Neuronal stem cell (in vitro differentiated cells): ENCODE measurements at places on chromosomes 13 and 19.

GRCh38 chr13:104204177-104204576 is 1138.0 kb upstream of the SLC10A2 start:
- no peak overlapping the region for H3K4me3 ChIP-seq
- no peak overlapping the region for H3K27ac ChIP-seq
- H3K27me3 ChIP-seq: no peaks in the 10 kb centered on the region
- no peaks in the 10 kb centered on the region for H3K4me1 ChIP-seq
- DNase-seq: no peak

DNA sequence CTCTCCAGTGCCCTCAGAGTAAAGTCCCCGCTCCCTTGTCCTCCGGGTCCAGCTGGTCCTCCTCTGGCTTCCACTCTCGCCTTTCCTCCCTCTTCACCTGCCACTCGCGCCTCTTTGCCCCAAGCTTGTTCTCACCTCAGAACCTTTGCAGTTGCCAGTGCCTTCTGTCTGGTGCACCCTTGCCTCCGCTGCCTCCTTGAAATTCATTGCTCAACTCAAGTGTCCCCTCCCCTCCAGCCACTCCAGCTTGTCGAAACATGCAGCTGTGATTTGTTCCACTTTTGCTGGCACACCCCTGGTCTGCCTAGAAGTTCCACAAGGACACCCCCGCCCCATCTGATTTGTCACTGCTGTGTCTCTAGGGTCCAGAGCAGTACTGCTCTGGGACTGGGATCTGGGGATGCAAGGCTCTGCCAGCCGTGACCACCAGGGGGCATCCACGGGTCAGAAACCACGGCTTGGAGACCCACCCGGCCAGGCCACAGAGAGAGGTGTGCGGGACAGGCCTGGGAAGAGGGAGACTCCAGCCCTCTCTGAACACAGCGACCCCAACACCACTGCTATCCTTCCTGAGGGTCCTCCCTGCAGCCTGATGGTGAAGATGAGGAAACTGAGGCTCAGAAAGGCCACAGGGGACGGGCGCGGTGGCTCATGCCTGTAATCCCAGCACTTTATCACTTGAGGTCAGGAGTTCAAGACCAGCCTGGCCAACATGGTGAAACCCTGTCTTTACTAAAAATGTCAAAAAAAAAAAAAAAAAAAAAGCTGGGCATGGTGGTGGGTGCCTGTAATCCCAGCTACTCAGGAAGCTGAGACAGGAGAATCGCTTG is 49.9 kb downstream of the AP1M1 start:
- H3K36me3 ChIP-seq: no peaks in the 10 kb centered on the region
- H3K4me1 ChIP-seq: no peaks in the 10 kb centered on the region
- H3K4me3 ChIP-seq: no peak overlapping the region
- DNase-seq: peak; percentile 82

DNA sequence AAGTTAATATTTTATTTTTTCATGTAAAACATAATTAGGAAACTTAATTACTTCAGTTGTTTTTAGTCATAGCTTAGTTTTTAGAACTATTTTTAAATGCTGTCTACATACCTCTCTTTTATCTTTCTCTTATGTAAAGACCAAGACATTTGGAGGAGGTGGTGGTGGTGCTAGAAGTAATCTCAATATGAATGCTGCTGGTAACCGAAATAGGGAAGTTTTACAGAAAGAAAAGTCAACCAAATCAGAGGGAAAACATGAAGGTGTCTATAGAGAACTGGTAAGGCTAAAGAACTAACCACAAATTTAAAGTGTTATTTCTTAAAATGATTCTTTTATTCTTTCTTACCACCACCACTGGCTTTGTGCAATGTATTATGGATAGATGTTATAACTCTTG is 97.3 kb downstream of the TDRD3 start:
- no peak overlapping the region for H3K4me3 ChIP-seq
- H3K4me1 ChIP-seq: no peaks in the 10 kb centered on the region
- no peak for DNase-seq
- H3K27me3 ChIP-seq: no peaks in the 10 kb centered on the region
- H3K27ac ChIP-seq: no peak overlapping the region
- H3K36me3 ChIP-seq: peaks cover 31% of the 10 kb centered on the region

DNA sequence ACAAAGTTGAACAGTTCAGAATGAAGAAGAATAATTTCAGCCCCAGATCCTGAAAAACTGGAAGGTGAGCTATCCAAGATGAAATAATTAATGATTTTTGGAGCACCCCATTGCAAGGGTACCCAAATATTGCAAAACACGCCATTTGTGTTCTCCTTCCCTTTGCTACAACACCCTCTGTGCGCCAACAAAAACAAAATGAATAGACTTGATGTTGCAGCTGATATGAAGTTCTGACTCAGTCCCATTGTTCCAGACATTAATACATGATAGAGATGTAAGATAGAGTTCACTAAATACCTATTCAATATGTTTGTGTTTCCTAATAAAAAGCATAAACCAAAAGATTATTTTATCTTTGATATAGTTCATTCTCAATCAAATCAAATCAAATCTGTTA is 287.5 kb upstream of the SOX21 start:
- H3K27ac ChIP-seq: no peak overlapping the region
- no peak overlapping the region for H3K4me3 ChIP-seq
- H3K27me3 ChIP-seq: no peaks in the 10 kb centered on the region
- H3K36me3 ChIP-seq: no peaks in the 10 kb centered on the region
- DNase-seq: no peak

DNA sequence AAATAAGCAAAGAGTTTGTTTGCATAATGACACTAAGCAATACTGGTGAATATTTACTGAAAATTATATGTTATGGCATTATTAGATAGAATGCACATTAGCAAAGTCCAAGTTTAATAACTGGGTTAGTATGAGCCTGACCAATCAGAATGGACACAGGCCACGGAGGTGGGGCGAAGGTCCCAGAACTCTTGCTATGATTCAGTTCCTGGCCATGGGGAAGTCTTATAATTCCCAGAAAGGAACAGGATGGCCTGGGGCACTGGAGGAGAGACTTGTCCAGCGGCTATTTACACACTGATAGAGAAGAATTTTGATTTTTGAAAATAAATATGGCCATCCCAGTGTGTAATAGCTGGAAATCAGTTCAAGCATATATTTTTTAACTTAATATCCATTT is 372.0 kb downstream of the EFNB2 start:
- H3K27ac ChIP-seq: no peak overlapping the region
- no peaks in the 10 kb centered on the region for H3K36me3 ChIP-seq
- no peaks in the 10 kb centered on the region for H3K27me3 ChIP-seq
- DNase-seq: no peak
- no peaks in the 10 kb centered on the region for H3K4me1 ChIP-seq

DNA sequence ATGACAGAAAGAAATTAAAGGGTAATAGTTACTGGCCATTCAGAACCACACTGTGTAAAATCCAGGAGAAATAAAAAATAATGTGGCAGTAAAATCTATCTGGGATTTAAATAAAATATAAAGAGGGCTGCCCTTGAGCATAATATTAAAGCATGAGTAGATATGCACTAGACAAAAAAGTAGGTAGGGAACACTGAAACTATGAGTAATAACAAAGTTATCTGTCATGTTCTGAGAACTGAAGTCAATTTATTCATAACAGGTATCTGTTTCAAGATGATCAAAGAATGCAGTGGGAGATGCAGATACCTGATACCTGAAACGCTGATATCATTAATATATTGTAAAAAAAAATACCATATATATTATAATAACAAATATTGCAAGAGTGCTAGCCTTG is 1672.0 kb downstream of the SLITRK5 start:
- no peak overlapping the region for H3K4me3 ChIP-seq
- H3K4me1 ChIP-seq: no peaks in the 10 kb centered on the region
- no peak for DNase-seq
- no peaks in the 10 kb centered on the region for H3K27me3 ChIP-seq
- no peak overlapping the region for H3K27ac ChIP-seq

DNA sequence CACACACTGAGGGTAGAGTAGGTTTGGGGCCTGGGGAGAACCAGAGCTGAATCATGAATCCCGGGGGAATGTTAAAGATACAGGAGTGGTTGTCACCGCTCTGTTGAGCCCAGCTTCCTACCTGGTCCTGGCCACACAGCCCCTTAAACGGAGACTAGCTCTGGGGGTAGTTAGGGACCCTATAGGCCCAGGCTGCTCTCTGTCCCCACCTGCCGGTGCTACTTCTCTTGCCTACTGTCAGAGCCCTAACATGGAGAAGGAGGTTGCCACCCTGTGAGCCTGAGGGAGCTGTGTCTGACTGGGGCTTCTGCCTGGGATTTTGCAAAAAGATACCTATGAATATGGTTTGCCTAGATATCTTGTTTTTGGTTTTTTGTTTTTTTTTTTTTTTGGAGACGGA is 36.6 kb upstream of the ZNF429 start:
- H3K27ac ChIP-seq: no peak overlapping the region
- no peaks in the 10 kb centered on the region for H3K27me3 ChIP-seq
- H3K4me3 ChIP-seq: no peak overlapping the region
- H3K4me1 ChIP-seq: no peaks in the 10 kb centered on the region
- H3K36me3 ChIP-seq: no peaks in the 10 kb centered on the region

- no peak overlapping the region for H3K27ac ChIP-seq
- no peaks in the 10 kb centered on the region for H3K36me3 ChIP-seq
- no peak overlapping the region for H3K4me3 ChIP-seq
- H3K4me1 ChIP-seq: no peaks in the 10 kb centered on the region
Observed at GRCh38 chr13:27293076-27293691, 22.6 kb downstream of the RASL11A start.

- H3K36me3 ChIP-seq: no peaks in the 10 kb centered on the region
- H3K4me1 ChIP-seq: peaks cover 20% of the 10 kb centered on the region
- no peak overlapping the region for H3K27ac ChIP-seq
- DNase-seq: no peak
Observed at GRCh38 chr19:5880604-5881078, 10.3 kb upstream of the FUT5 start.

GRCh38 chr19:45096700-45097099 is 3.7 kb downstream of the PPP1R37 start:
- H3K4me3 ChIP-seq: peak overlapping the region; percentile 15
- H3K27ac ChIP-seq: no peak overlapping the region
- H3K27me3 ChIP-seq: no peaks in the 10 kb centered on the region
- H3K36me3 ChIP-seq: peaks cover 5% of the 10 kb centered on the region
- peaks cover 51% of the 10 kb centered on the region for H3K4me1 ChIP-seq

DNA sequence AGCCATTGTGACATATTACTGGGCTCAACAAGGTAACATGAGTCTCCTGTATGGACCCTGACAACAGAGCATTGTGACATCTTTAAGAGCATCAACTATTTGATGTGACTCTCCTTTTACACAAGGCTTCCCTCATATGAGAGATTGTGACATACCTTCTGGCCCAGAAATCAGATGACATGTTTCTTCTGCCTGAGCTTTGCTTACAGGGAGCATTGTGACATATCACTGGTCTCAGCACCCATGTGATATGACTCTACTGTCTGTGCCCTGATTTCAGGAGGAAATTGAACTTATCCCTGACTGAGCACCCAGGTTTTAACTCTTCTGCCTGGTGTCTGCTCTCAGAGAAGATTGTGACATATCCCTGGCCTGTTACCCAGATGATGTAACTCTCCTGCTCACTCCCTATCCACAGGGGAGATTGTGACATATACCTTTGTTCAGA is 15.9 kb upstream of the ZNF681 start:
- H3K36me3 ChIP-seq: peaks cover 94% of the 10 kb centered on the region
- DNase-seq: no peak
- no peak overlapping the region for H3K4me3 ChIP-seq
- H3K27ac ChIP-seq: no peak overlapping the region
- no peaks in the 10 kb centered on the region for H3K4me1 ChIP-seq

- no peak for DNase-seq
- H3K27me3 ChIP-seq: no peaks in the 10 kb centered on the region
- H3K36me3 ChIP-seq: no peaks in the 10 kb centered on the region
- H3K4me1 ChIP-seq: no peaks in the 10 kb centered on the region
Observed at GRCh38 chr13:65505941-65506340, 1724.2 kb downstream of the PCDH9 start.

DNA sequence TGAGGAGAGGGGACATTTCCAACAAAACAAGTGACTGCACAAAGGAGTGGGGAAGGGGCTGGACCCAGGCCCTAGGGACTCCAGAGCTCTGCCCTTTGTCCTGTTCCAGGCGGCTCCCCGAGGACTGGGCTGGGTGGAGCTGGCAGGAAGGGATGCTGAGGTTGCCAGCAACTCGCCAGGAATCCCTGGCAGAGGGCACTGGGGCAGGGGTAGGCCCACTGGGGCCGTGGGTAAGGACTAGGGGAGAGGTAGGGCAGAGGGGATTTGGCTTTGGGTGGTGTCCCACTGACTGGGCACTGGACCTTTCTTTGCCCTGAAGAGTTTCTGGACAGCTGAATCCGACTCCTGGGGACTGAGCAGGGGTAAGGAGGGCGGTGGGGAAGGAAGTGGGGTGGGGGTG is 7.9 kb downstream of the LIPE start:
- peaks cover 6% of the 10 kb centered on the region for H3K27me3 ChIP-seq
- no peak overlapping the region for H3K4me3 ChIP-seq
- H3K36me3 ChIP-seq: peaks cover 2% of the 10 kb centered on the region
- peaks cover 15% of the 10 kb centered on the region for H3K4me1 ChIP-seq
- DNase-seq: no peak

DNA sequence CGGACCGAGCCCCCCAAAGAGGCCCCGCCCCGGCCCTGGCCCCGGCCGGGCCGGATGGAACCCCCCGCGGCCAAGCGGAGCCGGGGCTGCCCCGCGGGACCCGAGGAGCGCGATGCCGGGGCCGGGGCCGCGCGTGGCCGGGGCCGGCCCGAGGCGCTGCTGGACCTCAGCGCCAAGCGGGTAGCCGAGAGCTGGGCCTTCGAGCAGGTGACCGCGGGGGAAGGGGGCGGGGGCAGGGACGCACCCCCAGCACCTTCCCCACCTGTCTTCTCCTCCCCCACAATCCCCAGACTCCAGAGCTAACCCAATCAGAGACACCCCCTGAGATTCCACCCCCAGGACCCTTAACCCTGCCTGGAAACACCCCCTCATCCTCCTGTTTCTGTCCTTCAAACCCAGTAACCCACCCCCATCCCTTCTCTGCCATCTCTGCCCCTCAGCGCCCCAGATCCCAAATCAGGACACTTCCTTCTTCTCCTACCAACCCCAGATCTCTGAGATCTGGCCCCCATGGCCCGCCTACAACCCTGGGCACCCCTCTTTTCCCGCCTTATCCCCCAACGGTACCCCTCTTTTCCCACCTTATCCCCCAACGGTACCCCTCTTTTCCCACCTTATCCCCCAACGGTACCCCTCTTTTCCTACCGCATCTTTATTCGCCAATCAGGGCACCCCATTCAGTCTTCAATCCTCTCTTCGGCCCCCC is 505 bp downstream of the ZSWIM4 start:
- H3K4me3 ChIP-seq: peak overlapping the region; percentile 94
- H3K27me3 ChIP-seq: no peaks in the 10 kb centered on the region
- no peak for DNase-seq
- H3K27ac ChIP-seq: no peak overlapping the region
- H3K4me1 ChIP-seq: peaks cover 9% of the 10 kb centered on the region
- H3K36me3 ChIP-seq: peaks cover 6% of the 10 kb centered on the region
